Stimulated activated CD4-positive, alpha-beta T cell treated with anti-CD3 and anti-CD28 coated beads, Interleukin-12 subunit alpha, Interleukin-12 subunit beta, amount 100 ng/mL, for 4 hours (primary cell): ENCODE measurements at places on chromosomes 2 and 18.
A peak's percentile ranks its signal among the peaks of the same experiment; 100 is the strongest.

DNA sequence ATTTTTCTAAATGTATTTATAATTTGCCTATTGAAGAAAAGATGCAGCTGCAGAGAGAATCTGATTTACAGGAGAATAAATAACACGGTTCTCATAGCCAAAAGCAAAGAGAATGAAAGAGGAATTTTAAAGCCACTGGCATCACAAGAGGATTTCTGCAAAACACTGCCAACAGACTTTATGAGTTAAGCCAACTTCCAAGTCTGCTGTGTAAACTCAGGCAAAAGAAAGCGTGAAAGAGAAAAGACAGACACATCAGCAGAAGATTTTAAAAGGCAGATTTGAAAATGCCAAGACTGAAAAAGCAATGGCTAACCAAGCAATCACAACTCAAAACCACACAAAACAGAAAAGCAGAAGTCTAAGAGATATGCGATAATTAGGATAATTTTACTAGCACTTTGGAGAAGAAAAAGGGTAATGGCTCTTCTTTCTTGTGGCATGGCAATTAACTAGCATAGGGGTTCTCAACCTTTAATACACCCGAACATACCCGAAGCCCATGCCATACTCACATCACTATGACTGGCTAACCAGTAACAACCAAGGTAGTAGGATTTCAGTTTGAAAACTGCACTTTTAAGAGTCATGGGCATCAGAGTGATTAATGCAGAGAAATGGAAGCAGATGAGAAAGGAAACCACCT, 4.9 kb downstream of the DARS1 start:
- DNase-seq = no peak

DNA sequence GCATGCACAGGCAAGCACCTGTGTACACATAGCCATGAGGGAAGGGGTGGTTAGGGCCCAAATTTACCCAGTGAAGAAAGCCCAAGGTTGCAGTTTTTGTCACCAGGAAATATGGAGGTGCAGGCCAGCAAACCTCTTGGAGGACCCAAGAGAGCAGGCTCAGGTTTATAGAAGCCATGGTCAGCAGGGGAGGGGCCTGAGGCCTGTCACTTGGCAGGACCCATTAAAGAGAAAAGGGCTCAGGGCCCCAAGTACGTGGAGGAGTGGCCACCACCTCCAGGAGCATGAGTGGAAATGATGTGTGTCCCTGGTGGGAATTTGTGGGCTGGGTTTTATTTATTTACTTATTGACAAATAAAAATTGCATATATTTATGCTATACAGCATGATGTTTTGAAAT, 192.9 kb downstream of the HAUS1 start:
- DNase-seq = no peak

DNA sequence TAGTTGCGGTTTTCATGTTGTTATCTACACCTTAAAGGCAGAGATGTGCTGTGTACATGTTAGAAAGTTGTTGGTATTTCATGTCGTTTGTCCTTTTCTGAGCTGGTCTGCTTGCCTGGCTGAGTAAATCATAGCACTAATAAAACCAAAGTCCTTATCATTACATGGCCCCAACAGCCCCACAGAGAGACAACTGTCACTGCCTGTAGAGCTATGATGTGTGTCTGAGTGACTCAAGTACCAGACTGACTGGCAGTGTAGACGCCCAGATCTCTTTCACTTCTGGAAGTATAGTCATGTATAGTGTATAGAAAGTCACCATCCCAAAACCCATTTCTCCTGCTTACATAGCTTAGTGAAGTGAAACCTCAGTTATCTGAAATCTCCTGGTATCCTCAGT, 4.3 kb downstream of the SOCS6 start:
- DNase-seq = no peak

DNA sequence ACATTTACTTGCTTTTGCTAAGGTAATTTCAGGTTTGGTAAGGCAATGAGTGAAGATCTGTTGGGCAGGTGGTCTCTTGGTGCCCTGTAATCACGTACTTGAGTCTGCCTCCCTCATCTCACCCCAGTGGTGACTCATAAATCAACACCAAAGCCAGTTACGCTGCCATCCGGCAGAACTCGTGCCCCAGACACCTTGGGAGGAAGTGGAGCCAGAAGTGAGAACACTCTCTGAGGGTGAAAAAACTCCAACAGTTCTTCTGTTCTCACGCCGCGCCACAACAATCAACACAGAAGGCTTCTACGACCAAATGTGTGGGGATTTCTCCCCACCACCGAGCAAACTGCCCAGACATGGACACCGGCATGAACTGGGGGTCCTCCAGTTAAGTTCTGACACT, 206.2 kb downstream of the ARL4C start:
- DNase-seq = peak; percentile 60

DNA sequence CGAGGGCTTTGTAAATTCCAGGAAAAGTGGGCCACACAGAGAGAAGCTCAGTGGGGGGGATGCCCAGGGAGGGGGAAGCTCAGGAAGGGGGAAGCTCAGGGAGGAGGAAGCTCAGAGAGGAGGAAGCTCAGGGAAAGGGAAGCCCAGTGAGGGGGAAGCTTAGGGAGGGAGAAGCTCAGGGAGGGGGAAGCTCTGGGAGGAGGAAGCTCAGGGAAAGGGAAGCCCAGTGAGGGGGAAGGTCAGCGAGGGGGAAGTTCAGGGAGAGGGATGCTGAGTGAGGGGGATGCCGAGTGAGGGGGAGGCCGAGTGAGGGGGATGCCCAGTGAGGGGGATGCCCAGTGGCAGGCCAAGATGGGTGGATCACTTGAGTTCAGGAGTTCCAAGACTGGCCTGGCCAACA, 821 bp upstream of the CHRNG start:
- no peak for DNase-seq

GRCh38 chr2:222280795-222281194, 18.0 kb downstream of the PAX3 start:
- DNase-seq = no peak

DNA sequence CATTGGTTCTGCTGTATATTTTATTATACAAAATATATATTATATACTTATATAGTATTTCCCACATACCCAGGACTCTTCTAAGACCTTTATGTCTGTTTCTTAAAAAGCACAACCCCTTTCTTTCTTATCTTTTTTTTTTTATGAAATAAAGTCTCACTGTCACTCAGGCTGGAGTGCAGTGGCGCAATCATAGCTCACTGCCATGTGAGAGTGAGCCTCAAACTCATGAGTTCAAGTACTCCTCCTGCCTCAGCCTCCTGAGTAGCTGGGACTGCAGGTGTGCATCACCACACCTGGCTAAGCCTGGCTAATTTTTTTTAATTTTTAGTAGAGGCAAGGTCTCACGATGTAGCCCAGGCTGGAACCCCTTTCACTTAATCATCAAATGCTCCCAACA, 72.3 kb downstream of the CLHC1 start:
- no peak for DNase-seq

DNA sequence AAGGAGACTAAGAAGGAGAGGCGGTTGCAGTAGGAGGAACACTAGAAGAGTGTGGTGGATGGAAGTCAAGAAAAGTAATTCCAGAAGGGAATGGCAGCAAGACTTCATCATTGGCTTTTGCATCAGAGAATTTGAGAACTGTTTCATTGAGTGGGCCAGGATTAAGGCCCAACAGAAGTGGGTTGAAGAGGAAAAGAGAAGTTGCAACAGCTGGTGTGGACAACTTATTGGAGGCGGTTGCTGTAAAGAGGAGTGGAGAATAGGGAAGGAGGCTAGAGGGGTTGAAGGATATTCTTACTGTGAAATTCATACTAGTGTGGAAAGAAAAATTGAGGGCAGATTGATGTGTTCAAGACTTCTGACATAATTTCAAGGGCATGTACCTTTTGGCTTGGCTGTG, 168.7 kb upstream of the FN1 start:
- no peak for DNase-seq

DNA sequence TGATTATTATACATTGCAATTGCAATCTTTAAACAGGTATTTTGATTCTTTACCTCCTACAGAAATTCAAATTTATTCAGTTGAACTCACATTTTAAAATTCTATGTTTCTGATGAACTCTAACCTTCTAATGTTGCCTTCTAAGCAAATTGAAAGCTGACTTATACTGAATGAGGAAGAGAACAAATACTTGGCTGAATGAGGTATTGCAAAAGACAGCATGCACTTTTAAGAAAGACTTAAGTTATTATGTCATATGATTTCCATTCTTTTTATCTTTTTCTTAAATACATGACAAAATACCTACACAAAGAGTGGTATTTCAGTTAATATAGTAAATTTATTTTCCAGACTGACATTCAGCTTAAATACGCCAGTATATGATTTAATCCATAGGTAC, 64.7 kb downstream of the FAM228A start:
- DNase-seq = no peak

DNA sequence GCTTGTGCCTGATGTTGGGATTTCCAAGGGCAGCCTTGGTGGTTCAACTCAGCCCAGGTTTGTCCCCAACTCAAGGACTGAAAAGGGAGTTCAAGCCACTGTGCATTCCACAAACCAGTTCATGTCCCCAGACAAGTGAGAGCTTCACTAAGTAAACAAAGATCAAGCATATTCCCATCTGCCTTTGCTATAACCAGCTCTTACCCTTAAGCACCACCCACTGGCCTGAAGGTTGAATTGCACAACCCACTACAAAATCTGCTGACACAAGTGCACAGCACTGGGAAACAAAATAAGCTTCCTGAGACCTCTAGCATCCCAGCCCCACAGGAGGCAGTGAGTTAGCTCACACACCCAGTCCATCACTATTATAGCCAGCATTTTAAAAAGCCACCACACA, 516.7 kb downstream of the NR4A2 start:
- DNase-seq = no peak

- no peak for DNase-seq
Measured at GRCh38 chr2:108575132-108575966, 41.1 kb downstream of the LIMS1 start.

DNA sequence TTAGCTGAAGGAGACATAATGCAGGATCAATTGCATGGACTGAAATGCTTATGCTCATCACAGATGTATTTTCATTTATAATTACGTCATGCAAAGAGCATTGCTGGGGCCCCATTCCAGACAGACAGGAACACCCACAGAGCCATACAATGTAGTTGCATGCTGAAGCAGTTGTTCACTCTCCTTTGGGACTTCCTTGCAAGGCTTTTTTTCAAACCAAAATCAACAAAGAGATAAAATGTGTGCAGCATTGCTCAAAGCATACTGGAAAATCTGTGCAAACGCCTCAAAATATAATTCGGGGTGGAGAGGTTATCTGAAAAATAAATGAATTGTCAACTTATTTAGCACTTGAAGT, 463.2 kb downstream of the CDH2 start:
- DNase-seq = no peak

- DNase-seq = no peak
Measured at GRCh38 chr2:227443889-227444568, 27.9 kb upstream of the AGFG1 start.

GRCh38 chr2:216083464-216084281, 2.0 kb downstream of the TMEM169 start:
- DNase-seq = no peak

GRCh38 chr2:7437716-7438632, 520.8 kb downstream of the RNF144A start:
- DNase-seq = no peak

DNA sequence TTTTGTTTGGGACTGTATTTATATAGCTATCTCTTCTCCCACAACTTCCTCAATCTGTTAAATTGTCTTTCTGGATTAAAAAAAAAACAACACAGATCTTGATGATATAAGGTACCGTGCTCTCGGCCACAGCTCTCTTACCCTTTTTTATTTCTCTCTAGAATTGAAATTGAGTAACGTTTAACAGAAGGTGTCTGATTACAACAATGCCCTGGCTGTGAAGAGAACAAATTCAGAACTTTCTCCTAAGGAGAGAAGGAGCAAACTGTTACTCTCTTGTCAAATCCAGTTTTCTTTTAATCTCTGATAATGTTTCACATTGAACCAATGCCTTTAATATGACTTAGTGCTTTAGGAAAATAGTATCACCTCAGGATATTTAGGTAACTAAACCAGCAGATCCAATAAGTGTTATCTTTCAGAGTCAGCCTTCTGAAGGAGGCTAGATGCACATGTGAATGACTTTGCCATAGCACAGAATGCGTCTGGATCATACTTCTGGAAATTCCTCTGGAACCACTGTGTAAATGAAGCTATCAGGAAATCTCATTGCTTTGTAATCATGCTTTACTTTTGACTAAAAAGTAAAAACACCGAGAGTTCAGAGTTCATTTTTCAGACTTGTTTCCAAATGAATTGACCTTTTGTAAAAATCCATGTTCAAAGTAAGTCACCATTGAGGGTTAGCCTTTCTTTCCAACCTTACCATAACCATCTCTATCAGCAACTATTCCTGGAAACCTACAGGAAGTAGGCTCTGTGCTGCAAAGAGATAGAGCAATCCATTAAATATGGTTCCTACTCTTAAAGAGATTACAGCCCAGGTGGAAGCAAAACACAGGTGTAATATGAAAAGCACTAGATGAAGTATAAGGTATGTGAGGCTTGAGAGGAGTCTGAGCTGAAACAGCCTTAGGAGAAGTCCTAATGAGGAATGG, 147.0 kb upstream of the OSR1 start:
- no peak for DNase-seq

GRCh38 chr2:148865512-148865911, 9.5 kb upstream of the KIF5C start:
- no peak for DNase-seq

GRCh38 chr2:70580352-70580751, 26.7 kb upstream of the TGFA start:
- DNase-seq = no peak

GRCh38 chr2:179036353-179036905, 13.5 kb downstream of the CCDC141 start:
- no peak for DNase-seq

- DNase-seq = no peak
Measured at GRCh38 chr2:5877360-5877759, 185.2 kb downstream of the SOX11 start.

- no peak for DNase-seq
Measured at GRCh38 chr2:31065356-31065755, 72.9 kb downstream of the GALNT14 start.

- no peak for DNase-seq
Measured at GRCh38 chr2:109124982-109125592, 3.9 kb upstream of the SH3RF3 start.

DNA sequence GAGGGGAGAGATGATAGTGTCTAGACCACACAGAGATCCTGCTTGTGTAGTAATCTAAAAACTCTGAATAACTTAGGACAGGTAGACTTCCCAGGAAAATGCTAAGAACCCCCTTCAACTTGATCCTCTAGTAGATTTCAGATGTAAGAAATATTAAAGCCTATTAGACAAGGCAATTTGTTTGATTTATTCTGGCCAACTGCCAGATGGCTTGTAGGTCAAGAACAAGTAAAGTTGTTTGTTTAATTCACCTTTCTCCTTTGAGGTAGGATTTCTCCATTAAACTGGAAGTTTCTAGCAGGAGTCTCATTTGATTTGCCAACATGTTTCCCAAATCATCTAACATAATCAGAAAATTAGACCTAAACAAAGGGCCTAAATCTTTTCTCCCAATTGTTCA, 48.6 kb downstream of the SH3RF3 start:
- DNase-seq = no peak

- no peak for DNase-seq
Measured at GRCh38 chr2:150581717-150582472, 94.4 kb upstream of the RND3 start.
